ENCODE measurements at places on chromosomes 7 and 10.

- DNase-seq: no peak
Measured at GRCh38 chr10:89518876-89519842, 16.2 kb downstream of the SLC16A12 start.

DNA sequence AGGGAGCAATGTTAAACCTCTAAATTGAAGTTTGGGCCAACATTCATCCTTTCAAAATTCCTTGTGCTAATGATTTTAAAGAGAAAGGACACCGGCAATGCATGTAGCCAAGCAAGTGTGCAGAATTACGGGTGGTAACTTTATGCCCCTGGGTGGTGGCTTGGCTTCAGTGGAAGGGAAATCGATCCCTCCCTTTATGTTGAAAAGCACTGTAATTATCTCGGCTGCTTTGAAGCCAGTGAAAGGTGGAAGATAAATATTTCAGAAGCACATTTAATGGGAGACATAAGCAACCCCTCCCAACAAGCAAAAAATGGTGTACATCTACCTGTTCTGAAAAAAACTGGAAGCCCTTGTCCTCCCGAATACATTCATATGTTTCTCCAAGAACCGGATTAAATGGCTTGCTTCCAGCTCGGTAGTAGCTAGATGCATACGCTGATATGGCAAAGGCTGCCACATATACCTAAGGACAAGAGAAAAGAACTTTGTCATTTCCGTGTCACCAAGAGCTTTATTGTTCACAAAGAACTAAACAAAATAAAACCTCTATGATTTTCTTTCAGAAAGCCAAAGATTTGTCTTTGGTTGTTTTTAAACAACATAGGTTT is 73.3 kb upstream of the GSDME start:
- DNase-seq: no peak

DNA sequence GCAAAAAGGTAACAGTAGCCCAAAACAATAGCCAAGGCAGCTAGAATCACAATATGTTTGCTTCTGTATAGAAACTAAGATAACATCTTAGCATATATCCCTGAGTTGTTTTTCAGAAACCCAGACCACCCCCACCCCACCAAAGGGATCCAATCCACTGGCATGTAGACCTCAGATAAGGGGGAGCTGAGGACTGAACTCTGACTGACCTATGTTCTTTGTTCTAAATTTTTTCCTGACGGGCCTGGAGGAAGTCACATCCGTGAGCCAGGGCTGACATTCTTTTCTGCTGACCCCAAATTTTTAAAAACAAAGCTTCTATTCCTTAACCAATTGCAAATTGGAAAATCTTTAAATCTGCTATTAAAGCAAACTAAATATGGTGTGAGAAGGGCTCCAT is 493.9 kb upstream of the IGFBP3 start:
- DNase-seq: no peak

- DNase-seq: no peak
Measured at GRCh38 chr10:15459218-15459617, 88.1 kb upstream of the FAM171A1 start.

DNA sequence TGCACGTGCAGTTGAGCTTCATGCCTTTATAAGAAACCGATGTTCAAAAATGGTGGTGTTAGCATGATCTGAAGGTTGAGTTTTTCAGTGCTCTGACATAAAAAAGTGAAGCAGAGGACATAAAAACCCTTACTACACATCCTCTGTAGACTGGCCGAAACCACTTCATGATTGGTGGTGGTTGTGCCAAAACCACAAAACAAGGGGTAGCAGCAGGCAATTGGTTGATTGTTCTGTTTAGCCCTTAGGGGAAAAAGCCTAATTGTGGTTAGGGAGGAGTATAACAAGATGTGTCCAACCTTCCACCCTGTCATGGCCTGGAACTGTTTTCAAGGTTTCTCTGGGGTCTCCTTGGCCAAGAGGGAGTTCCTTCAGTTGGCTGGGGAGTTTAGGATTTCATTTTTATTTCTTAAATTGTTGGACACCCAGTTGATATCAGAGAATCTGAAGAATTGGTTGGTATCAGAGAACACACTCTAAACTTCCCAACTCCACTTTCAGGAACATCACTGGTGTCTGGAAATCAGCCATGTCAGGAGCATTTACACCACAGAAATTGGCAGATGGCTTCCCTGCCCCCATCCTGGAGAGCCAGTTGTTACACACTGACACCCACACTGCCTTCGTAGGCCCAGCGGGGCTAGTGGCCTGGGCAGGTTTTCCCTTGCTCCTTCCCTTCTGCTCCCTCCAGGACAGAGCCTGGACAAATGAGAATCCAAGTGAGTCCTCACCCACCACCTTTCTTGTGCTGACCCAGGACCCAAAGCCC is 18.8 kb downstream of the MRPS24 start:
- DNase-seq: no peak

DNA sequence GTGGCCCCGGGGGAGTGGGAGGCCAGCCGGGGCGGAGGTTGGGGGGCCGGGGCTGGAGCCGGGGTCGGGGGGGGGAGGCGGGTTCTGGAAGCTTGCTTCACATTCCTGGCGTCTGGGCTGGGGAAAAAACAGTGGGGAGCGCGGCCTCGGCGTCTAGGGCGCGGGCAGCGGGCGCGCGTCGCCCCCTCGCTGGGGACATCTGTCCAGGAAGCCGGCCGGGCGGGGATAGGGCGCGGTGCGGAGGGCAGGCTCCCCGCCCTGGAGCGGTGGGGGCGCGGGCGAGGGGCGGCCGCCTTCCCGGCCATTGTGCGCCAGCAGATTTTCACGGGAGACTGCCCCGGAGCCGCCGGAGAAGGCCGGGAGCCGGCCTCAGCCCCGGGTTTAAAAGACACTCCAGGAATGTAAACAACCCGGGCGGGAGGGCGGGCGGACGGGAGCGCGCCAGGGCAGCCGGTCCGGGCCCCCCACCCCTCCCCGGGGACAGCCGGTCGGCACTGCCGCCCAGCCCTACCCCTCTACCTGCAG is 1.4 kb downstream of the ZMIZ1 start:
- no peak for DNase-seq

GRCh38 chr7:52639126-52639525 is 396.3 kb upstream of the POM121L12 start:
- DNase-seq: no peak

GRCh38 chr10:35335133-35336083 is 901 bp upstream of the CCNY start:
- DNase-seq: no peak

DNA sequence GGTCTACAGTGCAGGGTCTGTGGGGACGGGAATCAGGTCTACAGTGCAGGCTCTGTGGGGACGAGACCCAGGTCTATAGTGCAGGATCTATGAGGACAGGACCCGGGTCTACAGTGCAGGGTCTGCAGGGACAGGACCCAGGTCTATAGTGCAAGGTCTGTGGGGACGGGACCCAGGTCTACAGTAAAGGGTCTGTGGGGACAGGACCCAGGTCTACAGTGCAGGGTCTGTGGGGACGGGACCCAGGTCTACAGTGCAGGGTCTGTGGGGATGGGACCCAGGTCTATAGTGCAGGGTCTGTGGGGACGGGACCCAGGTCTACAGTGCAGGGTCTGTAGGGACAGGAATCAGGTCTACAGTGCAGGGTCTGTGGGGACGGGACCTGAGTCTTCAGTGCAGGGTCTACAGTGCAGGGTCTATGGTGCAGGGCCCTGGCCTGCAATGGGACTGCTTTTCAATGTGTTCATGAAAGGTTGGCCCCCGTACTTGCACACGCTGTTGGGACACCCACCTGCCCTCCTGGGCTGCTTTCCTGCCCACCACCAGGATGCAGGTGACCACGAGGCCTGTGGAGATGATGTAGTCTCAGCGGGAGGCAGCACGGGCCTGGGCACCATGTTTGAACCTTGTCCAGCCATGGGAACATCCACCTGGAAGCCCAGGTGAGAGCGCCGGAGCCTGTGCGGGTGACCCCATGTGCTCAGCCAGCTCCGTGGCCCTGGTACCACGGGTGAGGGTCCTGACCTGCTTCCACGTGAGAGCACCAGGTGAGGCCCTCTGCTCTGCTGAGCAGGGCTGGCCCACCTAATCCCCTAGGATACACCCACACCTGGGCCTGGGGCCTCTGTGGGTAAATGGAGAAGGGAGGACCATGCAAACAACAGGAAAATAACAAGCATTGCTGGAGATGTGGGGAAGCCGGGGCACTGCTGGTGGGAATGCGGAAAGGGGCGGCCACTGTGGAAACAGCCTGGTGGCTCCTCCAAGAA is 91.4 kb upstream of the DIP2C start:
- DNase-seq: no peak

DNA sequence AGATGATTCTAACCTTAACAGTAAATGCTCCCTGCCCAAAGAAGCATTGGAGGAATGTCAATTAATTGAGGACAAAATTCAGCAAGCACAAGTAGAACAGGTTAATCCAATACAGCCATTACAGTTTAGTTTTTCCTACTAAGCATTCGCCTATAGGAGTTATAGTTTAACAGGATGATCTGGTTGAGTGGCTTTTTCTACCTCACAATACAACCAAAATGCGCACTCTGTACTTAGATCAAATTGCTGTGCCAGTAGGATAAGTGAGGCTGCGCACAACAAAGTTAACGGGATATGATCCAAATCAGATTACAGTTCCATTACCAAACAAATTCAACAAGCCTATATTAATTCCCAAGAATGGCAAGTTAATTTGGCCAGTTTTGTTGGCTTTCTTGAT is 117.1 kb upstream of the TRIM24 start:
- DNase-seq: no peak

DNA sequence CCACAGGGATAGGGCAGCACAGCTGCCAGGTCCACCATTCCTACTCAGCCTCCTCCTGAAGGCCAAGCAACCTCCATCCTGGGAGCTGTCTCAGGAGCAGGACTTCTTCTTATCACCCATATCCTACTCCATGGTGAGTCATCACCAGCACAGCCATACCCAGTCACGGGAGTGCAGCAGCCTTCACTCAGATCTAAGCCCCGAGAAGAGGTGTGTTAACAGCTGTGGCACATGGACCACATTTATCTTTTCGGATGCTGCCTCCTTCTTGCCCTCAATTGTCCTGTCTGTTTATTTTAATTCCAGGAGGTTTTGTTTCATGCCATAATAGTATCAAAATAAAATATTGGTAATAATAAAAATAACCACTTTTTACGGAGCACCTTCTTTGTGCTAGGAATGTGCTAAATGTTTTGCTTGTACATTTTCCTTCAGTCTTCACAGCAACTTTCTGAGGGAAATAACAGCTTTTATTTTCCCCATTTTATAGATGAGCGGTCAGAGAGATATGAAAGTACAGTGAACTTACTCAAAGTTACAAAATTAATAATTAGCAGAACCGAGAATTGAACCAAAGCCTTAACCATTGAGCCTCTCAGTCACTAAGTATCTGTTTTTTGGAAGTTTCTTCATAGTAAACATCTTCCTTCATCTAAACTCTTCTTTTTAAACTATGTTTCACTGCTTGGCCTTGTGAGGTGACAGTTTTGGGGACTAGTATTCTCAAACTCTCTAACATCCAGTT is 2.5 kb upstream of the KEL start:
- no peak for DNase-seq

DNA sequence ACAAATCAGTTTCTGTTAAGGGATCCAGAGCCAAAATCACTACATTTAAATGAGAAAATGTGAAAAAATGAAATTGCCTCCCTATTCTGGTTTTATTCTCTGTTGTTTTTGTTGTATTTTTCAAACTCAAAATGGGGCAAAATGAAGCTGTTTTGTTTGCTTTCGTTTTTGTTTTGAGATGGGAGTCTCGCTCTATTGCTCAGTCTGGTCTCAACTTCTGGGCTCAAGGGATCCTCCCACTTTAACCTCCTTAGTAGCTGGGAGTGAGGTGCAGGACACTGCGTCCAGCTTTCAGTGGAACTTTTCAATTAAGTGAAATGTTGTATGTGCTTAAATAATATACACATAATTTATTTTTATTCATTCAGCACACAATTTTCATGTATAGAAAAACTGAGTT is 205.0 kb downstream of the SORCS1 start:
- no peak for DNase-seq

- DNase-seq: no peak
Measured at GRCh38 chr10:89235073-89235798, 16.3 kb downstream of the LIPA start.

DNA sequence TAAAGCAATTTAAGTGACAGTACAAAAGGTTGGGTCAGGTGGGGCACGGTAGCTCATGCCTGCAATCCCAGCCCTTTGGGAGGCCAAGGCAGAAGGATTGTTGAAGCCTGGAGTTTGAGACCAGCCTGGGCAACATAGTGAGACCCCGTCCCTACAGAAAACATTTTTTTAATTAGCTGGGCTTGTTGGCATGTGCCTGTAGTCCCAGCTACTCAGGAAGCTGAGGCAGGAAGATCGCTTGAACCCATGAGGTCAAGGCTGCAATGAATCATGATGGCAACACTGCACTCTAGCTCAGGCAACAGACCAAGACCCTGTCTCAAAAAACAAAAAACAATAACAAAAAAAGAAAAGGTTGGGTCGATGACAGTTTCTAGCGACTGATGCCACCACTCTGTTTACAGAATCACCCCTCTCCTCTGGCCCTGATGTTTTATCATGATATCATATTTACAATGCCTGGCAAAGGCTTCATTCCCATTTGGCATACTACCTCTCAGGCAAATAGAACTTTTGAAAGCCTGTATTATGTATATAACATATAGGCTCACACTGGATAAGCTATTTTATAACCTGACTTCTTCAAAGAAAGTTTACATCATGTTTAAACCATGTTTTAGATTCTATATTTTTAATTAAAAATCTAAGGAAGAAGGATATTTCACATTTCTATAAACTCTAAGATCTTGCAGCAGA is 558 bp upstream of the ABCC2 start:
- DNase-seq: no peak

- DNase-seq: no peak
Measured at GRCh38 chr10:3763852-3764625, 21.0 kb downstream of the KLF6 start.

- DNase-seq: no peak
Measured at GRCh38 chr10:13449296-13449695, 79.5 kb downstream of the BEND7 start.

- DNase-seq: no peak
Measured at GRCh38 chr10:97861924-97862323, 12.3 kb downstream of the GOLGA7B start.

DNA sequence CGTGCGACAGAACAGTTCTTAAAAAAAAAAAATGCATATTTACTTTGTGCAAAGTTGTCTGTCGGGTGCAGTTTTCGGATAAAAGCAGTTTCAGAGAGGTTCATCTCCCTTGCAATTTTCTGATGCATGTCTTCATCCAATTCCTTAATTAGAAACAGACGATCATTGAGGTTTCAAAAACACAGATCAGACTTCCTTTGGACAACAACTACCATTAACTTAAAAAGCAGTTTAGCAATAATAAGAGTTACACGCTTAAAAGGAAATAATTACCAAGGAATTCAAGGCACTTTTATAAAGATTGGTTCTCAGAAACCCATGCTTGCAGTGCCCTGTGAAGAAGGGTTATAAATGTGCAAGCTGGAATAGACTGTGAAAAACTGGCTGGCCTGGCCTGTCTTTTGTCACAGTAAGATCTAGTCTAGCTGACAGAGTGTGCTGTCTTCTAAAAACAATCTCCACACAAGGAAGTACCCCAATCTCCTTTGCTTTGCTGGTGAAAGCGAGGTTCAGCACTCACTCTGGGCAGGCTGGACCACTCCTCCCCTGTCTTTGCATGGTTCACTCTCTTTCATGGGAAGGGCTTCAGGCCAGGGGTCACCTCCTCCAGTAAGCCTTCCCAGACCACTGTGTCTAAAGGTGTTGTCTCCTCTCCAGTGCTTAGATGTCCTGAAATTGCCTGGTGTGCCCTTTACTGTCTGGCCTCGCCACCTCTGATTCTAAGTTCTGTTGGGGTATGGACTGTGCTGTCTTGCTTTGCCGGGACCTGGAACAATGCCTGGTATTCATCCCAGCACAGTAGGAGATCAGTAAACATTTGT is 34.8 kb upstream of the HNRNPH3 start:
- DNase-seq: no peak

- no peak for DNase-seq
Measured at GRCh38 chr10:46057038-46057437, 11.0 kb upstream of the MSMB start.

GRCh38 chr10:54402576-54402975 is 398.5 kb downstream of the PCDH15 start:
- no peak for DNase-seq

Measured in stimulated activated CD4-positive, alpha-beta T cell treated with anti-CD3 and anti-CD28 coated beads, Interleukin-4, amount 100 ng/mL, for 4 hours (primary cell).